ENCODE measurements at places on chromosomes 16 and 17.
A peak's percentile ranks its signal among the peaks of the same experiment; 100 is the strongest.

DNA sequence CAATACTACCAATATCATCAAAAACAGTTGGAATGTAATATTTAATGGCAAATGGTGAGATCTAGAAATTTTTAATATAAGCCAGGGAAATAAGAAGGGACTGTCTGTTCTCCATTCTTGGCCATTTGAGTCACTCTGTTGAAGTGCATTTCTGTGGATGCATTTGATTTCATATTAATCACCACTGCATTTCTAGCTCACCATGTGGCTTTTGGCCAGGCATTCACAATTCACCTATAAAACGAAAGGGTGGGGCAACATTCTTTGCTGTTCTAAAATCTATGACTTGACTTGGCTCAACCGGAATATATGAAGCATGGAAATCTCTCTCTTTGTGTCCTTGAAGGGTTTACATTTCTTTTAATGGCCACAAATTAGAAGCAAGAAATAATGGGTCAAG lies 483.0 kb downstream of the SLC39A11 start:
- DNase-seq, result no peak

GRCh38 chr17:69047368-69048263 lies 13.1 kb downstream of the ABCA9 start:
- DNase-seq, result no peak

GRCh38 chr17:75393523-75394331 lies 11.8 kb downstream of the GRB2 start:
- peak; percentile 94 for DNase-seq

GRCh38 chr16:75461575-75461974 lies 2.9 kb downstream of the TMEM170A start:
- no peak for DNase-seq

- no peak for DNase-seq
Observed at GRCh38 chr17:36878216-36878615, 59.1 kb upstream of the LHX1 start.

GRCh38 chr16:20049831-20050230 lies 23.9 kb downstream of the GPR139 start:
- DNase-seq, result no peak

- no peak for DNase-seq
Observed at GRCh38 chr17:36547776-36548175, 3.1 kb downstream of the GGNBP2 start.

DNA sequence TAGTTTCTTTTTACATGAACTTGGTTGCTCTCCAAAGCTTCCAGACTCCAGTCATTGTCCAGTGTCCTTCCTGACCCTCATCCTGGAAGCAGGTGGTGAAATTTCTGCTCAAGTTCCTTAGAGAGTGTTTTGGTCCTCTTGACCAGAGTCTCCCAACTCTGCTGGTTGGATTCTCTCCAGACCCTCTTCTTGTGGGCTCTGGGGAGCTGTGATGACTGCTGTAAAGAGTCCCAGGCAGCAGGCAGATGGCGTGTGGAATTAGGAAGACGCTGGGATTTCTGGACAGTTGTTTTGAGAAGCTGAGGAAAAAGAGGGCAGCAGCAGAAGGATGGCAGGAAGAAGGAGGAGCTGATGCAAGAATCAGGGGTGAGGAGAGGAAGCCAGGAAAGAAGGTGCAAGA lies 1.6 kb upstream of the SEZ6 start:
- no peak for DNase-seq

DNA sequence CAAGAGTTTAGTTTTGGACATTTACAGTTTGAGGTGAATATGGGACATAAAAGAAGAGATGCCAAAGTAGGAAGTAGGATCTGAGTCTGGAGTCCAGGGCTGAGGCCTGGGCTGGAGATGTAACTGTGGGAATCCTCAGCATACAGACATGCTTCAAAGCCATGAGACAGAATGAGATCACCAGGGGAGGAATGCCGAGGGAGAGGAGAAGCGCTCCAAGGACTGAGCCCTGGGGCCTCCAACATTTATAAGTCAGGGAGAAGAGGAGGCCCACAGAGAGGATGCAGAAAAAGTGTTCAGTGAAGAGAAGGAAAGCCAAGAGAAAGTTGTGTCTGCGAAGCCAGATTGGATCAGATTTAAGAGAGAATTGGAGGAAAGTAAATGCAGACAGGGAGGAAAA lies 277.5 kb upstream of the MYOCD start:
- DNase-seq, result no peak

DNA sequence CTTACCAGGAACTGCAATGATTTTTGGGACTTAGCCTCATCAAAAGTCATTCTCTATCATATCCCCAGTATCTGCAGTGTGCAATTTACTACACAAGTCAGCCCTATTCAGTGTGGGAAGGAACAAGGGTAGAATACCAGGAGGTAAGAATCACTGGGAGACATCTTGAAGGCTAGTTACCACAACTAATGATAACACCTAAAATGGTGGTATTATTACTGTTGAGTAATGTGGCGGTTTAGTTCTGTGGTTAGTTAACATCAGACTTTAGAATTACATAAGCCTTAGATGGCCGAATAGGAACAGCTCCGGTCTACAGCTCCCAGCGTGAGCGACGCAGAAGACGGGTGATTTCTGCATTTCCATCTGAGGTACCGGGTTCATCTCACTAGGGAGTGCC lies 567.9 kb upstream of the CDH11 start:
- no peak for DNase-seq

DNA sequence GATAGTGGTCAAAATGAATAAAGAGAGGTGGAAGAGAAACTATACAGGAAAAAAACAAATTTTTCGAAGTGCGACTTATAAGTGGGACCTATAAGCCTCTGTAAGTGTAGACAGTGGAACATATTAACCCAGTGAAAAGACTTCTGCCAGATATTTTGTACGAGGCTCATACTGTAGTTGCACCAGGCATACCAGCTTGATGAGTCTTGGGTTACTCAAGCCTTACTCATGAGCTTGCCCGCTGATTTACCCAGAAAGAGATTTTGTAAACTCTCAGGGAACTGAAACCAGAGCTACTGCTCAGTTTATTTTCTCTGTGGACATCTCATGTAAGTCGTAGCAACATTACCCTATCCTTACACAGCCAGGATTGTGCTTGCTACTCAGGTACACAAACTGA lies 708.0 kb upstream of the SOX9 start:
- DNase-seq, result no peak

DNA sequence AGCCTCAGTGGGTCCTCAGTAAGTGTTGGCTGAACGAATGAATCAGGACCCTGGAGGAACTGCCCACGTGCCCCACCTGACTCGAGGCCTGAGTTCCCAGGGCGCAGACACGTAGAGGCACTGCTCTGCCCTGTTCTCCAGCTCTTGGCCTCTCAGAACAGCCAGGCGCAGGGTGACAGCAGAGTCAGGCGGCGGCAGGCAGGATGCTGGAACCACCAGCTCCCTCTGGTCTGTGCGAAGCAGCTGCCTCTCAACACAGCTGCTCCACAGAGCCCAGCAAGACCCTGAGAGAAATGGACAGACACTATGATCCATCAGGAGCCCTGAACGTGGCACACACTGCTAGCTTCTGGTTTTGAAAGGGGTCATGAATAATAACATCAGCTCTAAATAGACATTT lies 53.1 kb upstream of the BCO1 start:
- DNase-seq, result no peak

DNA sequence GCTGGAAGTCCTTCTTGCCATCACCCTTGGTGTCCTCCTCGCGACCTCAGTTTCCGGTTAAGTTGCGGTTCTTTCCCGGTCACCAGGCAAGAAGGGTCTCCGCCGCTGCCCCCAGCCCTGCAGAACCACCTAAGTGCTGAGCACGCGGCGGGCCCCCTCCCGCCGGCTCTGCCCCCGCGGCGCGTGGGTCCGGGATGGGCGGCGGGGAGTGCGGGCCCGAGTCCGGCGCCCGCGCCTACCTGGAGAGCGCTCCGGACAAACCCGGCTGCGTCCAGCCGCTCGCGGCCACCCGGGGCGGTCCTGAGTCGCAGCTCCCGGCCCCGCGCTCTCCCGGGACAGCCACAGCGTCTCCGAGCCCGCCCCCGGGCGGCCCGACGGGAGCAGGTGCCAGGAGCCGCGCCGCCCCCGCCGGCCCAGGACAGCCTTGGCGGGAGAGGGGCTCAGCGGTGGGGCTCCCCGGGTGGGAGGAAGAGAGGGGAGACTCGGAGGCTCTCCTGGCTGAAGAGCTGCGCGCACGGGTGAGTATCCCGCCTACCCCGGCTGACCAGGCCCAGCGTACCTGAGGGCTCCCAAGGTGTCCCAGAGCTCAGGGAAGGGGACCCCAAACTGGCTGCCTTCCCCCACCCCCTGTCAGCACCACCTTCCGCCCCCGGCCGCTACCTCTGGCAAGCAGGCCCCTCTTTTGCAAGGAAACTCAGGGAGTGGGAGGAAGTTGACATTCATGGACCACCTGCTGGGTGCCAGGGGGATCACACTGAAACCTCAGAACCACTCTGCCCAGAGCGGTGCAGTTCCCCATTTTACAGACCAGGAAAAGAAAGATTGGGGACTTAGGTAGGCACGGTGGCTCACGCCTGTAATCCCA lies 22.2 kb upstream of the C17orf113 start:
- peak; percentile 41 for DNase-seq

- DNase-seq, result no peak
Observed at GRCh38 chr16:78608305-78608776, 508.9 kb downstream of the WWOX start.

- DNase-seq, result no peak
Observed at GRCh38 chr17:15973834-15974233, 25.7 kb downstream of the ZSWIM7 start.

DNA sequence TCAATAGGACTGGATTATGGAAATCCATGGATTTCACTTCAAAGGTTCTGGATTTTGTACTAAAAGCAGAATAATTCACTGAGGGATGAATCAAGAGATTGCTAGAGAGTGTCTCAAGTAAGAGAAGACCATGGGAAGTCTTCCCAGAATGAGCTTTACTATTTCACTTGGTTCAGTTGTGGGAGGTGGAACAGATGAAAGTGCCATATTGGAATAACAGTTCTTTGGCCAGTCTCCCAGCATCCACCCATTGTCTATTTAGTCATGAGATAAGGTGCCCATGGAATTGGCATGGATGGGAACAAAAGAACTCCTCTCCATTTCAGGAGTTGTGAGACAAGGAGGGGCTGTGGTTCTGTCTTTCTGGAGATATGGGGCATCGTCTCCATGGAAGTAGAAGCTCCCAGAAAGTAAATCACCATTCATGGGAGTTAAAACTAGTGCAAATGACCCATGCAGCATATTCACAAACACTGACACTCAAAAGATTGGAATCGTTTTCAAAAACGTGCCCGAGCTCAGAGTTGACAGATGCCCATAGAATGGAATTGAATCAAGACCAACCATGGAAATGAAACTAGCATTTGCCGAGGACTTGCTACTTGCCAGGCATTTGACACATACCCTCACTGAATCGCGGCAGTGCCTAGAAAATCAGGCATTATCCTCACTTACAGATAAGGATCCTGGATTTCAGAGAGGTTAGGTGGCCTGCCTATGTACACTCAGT lies 36.2 kb upstream of the CLEC3A start:
- no peak for DNase-seq

GRCh38 chr16:82160226-82160625 lies 9.8 kb downstream of the MPHOSPH6 start:
- no peak for DNase-seq

GRCh38 chr17:63716426-63716825 lies 16.5 kb upstream of the LIMD2 start:
- DNase-seq, result no peak

- peak; percentile 40 for DNase-seq
Observed at GRCh38 chr17:40178021-40178601, 841 bp downstream of the RAPGEFL1 start.

DNA sequence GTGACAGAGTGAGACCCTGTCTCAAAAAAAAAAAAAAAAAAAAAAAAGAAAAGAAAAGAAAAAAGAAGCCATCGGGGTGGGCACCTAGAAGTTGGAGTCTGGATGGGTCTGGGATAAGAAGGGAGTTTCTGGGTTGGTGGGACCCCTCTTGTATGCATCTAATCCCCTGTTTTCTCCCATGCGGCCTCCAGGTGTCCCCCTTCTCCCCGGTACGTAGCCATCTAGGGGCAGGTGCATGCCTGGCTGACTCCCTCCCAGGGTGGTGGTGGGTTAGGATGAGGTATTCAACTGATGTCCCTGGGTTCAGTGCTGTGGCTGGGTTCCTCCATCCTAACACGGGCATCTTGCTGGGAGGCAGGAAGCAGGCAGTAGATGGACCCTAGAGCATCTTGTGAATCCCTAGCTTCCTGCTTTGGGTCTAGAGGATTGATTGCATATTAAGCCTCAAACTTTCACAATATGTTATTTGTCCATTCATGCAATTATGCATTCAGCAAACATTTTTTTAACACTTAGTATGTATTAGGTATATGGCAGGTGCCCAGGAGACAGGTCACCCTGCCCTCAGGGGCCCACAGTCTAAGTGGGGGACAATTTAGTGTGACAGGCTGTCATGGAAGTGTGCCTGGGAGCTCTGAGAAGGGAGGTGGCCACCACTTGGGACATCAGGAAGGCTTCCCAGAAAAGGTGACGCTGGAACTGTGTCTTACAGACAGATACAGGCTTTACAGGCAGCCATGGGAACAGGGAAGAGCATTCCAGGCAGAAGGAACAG lies 13.1 kb downstream of the FMNL1 start:
- peak; percentile 73 for DNase-seq

GRCh38 chr16:1545044-1546040 lies 11.9 kb downstream of the TMEM204 start:
- no peak for DNase-seq

DNA sequence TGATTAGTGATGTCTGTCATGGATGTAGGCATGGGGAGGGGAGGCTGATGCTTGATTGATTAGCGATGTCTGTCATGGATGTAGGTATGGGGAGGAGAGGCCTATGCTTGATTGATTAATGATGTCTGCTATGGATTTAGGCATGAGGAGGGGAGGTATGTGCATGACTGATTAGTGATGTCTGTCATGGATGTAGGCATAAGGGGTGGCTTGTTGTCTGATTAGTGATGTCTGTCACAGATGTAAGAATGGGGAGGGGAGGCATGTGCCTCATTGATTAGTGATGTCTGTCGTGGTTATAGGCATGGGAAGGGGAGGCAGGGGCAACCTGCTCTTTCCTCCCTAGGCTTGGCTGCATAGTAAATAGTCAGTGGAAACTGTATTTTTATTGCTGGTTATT lies 409.4 kb downstream of the HAPSTR1 start:
- no peak for DNase-seq

- no peak for DNase-seq
Observed at GRCh38 chr17:72294487-72294893, 173.7 kb downstream of the SOX9 start.

GRCh38 chr16:88748364-88748763 lies 36.7 kb downstream of the PIEZO1 start:
- DNase-seq, result no peak

DNA sequence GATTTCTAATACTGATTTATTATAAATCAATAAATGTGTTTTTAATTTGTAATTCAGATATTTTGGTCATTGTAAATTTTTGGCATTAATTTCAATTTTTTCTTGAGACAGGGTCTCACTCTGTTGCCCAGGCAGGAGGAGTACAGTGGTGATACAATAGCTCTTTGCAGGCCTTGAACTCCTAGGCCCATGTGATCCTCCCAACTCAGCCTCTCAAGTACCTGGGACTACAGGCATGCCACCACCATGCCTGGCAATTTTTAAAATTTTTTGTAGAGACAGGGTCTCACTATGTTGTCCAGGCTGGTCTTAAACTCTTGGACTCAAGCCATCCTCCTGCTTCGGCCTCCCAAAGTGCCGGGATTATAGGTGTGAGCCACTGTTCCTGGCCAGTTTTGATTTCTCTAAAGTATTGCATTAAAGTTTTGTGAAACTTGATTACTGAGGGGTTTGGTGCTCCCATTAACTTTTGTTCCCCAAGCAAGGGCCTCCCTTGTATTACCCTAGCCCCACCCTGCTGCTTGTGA lies 5.2 kb upstream of the TFAP4 start:
- DNase-seq, result no peak
